Fibroblast of skin of right biceps (primary cell): ENCODE measurements at places on chromosomes 4 and X.

DNA sequence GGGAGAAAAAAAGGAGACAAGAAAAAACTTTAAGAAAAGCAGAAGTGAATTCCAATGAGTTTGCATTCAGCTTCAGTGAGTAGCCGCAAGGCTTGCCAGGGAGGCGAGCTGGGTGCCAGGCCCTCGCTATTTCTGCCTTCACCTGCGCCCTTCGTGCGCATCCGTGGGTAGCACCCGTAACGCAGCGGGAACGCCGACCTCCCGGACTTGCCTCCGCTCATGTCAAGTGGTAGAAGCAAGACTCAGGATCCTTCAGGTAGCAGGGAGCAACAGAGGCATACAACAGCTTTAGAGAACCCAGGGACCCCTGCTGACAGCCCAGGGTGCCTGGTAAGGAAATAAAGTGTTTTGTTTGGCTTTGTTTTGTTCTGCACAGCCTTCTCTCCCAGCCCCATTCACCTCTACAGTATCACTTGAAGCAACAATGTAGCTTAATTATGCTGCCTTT is 140.0 kb upstream of the BCOR start:
- DNase-seq = no peak

GRCh38 chr4:136861091-136861490 is 671.2 kb downstream of the PCDH18 start:
- peak; percentile 6 for DNase-seq

DNA sequence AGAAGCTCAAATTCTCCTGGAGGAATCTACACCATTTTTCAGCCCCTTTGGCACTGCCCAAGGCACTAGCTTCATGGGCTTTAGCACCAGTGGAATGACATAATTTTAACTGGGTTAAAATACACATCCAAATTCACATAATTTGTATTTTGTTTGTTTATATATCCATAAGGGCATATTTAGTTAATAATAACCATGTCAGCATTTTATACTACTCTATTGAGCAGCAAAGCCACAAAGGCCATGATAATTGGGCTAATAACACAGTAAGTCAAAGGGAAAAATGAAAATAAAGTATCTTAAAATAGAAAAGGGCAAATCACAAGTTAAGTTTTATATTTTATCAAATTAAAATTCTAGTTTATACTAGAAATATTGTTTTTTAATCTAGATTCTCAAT is 262.7 kb upstream of the TACR3 start:
- no peak for DNase-seq

DNA sequence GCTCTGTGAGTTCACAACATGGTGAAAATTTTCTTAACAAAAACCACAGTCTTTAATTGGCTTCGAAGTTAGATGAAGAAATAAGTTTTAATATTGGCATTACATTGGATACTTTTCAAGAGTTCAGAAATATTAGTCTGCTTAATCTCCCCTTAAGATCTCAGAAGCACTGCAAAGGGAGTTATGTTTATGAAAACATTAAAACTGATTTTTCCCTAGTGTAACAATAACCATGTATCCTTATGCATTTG is 1.5 kb downstream of the SETD7 start:
- no peak for DNase-seq

- DNase-seq = no peak
Observed at GRCh38 chrX:119249891-119250290, 13.8 kb downstream of the PGRMC1 start.

- DNase-seq = no peak
Observed at GRCh38 chr4:103097112-103097511, 2.5 kb downstream of the BDH2 start.

DNA sequence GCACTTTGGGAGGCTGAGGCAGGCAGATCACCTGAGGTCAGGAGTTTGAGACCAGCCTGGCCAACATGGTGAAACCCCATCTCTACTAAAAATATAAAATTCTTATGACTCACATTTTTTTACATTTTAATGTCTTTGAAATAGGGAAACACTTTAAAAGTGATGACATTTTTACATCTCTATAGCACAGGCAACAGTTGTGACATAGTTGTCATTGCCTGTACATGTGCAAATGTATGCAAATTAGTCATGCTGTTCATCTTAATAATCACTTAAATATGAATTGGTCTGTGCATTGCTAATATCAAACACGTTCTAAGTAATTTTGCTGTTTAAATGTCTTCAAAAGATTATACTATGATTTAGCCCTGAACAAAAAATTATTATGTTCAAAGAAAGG is 41.7 kb downstream of the ZGRF1 start:
- no peak for DNase-seq

GRCh38 chr4:15676899-15677298 is 4.7 kb upstream of the FAM200B start:
- no peak for DNase-seq

DNA sequence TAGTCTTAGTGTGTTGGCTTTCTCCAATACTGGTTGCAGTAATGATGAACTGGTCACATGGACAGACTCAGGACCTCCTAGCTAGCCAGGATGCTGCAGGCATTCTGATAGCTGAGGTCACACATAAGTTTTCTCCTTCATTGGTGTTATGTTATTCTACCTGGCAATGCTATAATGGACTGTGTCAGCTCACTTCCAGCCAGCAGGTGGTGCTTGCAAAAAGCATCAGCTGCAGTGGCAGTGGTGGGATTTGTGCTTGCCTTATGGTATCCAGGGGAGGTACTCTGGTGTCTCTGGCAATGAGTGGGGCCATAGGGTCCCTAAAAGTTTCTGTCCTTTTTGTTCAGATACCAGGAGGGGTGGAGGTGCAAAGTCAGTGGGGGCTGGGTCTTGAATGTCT is 33.6 kb downstream of the ZNF330 start:
- DNase-seq = no peak

- no peak for DNase-seq
Observed at GRCh38 chr4:57404483-57404882, 294.3 kb upstream of the IGFBP7 start.

DNA sequence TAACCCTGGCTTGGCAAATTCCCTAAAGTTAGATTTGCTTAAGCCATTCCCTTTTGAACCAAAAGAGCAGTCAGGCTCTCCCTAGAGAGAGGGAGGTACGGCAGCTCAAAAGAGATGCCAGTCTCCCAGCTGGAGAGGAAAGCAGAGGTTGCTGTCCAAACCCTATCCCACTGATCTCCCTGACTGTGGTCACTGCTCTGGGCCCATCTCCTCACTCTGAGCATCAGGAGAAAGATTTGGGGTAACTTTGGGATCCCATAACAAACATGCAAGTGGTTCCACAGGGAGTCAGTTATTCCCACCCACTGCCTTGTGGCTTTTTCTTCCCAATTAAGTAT is 17.1 kb downstream of the ACSL1 start:
- DNase-seq = no peak

GRCh38 chr4:76677571-76678326 is 220.2 kb downstream of the SOWAHB start:
- DNase-seq = no peak

DNA sequence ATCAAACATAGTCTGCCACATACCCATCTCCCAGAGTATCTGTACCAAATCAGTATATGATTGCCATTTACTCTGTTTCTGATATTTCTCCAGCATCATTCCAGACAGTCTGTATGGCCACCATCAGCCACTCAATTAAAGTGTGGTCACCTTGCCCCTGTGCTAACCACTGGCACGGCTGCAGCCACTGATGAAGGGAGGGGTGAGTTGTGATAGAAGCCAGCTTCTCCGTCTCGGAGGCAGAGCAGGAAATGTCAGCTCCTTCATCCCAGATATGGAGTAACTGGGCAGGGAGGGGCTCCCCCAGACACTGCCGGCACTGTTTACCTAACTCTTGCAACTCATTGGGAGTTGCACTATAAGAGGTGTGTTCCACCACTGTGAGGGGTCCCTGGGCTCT is 30.3 kb downstream of the CXCL13 start:
- no peak for DNase-seq

DNA sequence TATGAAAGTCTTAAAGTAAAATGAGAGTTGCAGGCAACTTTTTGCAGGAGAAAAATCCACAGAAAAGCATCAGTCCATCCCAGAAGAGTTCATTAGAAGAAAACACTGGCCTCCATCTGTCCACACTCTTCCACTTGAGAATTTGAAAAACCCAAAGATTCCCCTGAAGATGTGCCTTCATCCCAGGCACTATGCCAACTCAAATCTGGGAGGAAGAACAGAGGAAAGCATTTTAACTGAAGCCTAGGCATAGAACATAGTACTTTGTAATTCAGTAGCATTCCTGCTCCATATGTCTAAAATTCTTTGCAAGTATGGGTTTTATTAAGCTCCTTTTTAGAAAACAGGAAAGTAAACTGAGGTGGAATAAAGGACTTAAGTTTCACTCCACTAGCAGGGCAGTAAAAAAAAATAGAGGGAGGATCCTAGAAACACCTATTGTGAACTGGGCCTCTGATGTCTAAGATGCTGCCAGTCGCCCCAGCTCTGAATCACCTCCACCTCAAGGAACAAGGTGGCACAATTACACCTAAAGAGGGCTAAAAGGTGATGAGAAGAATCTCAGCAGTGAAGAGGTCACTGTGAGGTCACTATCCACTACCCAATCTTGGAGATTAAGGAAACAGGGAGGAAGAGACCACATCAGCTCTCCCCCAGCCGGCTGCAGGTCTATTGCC is 141.9 kb upstream of the FAM241A start:
- peak; percentile 3 for DNase-seq

DNA sequence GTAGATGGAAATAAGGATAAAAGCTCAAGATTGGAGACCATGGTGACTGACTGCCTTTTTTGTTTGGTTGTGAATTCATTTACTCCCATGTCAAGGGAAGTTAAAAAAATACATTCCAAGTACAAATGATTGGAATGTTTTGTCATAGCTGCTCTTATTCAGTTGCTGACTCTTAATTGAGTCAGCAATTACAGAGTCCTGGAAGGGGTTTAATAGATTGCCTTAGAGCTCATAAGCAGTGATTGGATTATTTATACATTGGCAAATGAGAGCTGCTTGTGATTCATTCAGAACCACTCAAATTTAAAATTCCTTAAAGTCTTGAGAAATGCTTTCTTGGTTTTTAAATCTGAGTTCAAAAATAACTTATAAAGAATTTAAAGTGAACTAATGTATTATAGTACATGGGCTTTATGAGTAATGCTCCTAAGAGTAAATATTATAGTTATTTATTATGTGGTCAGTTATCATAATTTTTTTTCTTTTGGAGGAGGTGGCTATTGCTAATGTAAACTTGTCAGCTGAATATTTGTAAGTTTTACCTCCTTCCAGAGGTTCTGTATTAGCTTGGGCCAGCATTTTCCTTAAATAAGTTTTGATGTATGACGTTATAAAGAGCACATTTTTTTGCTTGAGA is 13.6 kb downstream of the JADE1 start:
- peak; percentile 98 for DNase-seq
